ENCODE measurements at places on chromosomes 7 and 10. TPM values are rescaled to one million over a fixed set of nuclear protein-coding genes. Genes with fewer than 3 reads are reported as not detected.

C7orf33 gene
- not detected for total RNA-seq

MPP7 gene
- 13.1 TPM for total RNA-seq

SEMA3D gene
- total RNA-seq: 1.6 TPM

AKR1D1 gene
- total RNA-seq: not detected

PPP1R17 gene
- not detected for total RNA-seq

SEC61A2 gene
- total RNA-seq: 10.2 TPM

UCMA gene
- total RNA-seq: not detected

DNA sequence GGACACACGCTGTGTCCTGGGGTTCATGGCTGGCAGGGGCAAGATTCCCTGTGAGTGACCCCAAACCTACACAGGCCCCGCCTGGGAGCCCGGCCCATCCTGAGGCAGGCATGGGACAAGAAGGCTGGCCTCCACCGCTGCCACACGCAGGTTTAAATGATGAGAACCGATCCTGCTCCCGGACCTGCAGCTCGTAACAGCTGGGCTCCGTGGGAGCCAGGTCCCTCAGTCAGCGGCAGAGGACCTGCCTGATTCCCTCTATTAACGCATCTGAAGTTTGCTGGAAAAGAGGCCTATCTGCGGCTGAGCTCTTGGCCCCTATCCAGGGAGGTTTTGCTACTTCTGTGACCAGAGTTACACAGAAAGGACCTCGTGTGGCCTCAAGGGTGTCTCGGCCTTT, 112.3 kb downstream of the VIPR2 start:
- no peak for DNase-seq

DNA sequence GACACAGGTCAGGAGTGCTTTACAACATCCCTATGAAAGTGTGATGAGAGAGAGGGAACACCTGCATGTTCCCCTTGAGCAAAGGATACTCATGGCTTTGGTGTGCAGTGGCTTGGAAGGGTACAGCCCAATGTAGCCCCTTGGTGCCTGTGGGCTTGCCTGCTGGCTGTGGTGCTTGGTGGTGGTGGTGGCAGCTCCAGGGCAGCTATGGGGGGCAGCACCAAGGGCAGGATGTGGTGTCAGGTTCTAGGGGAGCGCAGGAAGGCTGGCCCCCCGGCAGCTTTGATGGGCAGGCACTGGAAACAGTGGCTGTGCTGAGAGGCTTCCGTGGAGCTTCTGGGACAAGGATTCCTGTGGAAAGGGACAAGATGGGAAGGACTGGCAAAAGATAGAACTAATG, 464.0 kb upstream of the ZMIZ1 start:
- no peak for DNase-seq

- no peak for DNase-seq
Observed at GRCh38 chr10:90935581-90936275, 14.8 kb upstream of the ANKRD1 start.

DNA sequence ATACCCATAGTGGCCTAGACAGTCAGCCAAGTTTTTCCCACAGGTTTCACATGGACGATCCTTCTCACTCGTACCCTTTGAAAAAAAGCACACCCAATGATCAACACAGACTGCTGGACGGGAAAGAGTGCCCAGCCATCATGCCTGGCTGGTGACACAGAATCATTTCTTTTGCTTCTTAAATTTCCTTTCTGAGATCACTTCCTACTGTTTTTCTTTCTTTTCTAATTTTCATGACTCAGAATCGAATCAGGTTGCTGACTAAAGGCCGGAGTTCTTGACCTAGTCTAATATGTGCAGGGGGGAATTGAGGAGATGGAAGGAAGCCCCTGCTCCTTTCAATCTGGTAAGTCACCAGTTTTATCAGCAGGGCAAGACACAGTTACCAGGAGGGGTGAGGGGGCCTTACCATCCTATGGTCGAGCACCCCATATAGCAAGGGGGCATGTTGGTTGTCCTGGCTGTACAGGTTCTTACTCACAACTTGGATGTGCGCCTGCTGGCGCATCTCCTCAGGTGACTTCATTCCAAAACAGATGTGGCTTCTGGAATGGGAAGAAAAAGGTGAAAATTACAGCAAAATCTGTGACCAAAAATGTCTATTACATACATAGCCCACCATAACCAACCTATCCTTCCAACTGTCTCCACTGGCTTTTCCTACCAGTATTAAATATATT, 3.5 kb downstream of the POLR3A start:
- DNase-seq: no peak

- DNase-seq: no peak
Observed at GRCh38 chr10:58475322-58476277, 37.1 kb upstream of the BICC1 start.

- no peak for DNase-seq
Observed at GRCh38 chr10:49632406-49633317, 18.8 kb downstream of the CHAT start.

DNA sequence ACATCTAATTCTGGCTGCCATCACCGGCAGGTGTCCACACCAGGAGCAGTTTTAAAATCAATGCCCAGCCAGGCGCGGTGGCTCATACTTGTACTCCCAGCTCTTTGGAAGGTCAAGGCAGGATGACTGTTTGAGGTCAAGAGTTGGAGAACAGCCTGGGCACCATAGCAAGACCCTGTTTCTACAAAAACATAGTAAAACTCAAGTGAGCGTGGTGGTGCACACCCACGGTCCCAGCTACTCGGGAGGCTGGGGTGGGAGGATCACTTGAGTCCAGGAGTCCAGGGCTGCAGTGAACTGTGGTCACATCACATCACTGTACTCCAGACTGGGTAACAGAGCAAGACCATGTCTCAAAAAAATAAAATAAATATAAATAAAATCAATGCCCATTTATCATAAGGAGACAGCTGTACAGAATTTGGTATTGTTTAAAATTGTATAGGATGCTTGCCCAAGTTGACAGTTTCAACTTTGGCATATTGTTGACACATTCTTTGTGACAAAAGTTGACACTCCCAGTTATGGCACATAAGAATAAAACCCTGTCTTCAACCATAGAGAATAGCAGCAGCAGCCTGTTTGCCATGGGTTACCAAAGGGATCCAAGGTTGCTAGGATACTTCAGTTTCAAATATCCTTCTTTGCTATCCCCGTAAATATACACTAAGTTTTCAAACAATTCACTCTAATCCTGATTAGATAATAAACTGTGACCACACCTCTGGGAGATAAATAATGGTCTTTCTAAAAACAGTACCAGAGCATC, 193.0 kb downstream of the FAM107B start:
- no peak for DNase-seq

DNA sequence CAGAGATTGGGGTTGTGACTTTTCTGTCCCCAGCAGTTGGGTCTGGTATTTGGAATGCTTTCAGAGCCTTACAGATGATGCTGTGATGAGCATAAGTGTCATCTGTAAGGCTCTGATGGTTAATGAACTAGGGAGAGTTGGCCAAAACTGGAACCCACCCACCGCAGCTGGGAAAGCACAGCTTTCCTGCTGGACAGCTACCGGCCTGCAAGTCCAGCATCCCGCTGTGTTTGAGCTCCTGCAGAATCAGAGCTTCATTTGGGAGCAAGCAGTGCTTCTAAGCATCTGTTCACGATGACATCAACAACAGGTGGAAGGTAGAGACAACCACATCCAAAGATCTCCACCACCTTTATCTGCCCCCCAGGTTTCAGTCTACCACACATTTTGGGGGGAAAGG, 11.7 kb downstream of the UCN3 start:
- no peak for DNase-seq

DNA sequence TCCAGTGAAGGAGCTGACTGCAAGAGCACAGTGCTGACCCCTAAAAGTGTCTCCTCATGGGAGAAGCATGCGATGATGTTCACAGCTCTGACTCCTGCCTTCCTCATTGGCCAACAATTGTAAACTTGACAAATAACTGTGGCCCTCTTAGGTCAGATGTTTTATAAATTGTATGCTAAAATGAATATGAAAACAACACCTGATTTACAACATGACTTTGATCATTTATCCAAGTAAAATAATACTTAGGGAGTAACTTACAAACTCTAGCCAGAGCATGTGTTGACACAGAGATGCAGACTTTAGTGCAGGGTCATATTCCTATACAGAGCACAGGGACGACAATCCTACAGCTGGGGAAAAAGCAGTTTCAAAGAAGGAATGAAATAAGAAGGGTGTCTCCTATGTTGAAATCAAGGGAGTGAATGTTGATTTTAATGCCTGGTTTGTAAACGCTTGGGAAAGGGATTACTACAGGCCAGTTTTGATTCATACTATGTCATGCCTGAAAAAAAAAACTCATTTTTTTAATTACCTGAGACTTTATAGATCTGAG, 391.4 kb upstream of the AKR1E2 start:
- no peak for DNase-seq

DNA sequence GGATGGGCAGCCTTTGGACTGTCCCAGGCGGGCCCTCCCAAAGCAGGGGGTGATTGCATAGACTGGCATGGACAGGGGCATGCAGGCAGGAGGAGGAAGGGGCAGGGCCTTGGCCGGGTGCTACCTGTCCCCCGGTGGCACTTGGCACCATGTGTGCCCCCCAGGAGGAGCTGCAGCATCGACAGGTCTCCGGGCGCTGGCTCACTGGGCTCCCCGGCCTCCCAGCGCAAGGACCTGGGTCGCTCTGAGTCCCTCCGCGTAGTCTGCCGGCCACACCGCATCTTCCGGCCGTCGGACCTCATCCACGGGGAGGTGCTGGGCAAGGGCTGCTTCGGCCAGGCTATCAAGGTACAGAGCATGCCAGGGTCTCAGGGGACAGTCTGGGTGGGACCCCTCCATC, 23.2 kb downstream of the LIMK1 start:
- DNase-seq: no peak

- DNase-seq: peak; percentile 81
Observed at GRCh38 chr7:137081321-137082093, 213.1 kb downstream of the CHRM2 start.

DNA sequence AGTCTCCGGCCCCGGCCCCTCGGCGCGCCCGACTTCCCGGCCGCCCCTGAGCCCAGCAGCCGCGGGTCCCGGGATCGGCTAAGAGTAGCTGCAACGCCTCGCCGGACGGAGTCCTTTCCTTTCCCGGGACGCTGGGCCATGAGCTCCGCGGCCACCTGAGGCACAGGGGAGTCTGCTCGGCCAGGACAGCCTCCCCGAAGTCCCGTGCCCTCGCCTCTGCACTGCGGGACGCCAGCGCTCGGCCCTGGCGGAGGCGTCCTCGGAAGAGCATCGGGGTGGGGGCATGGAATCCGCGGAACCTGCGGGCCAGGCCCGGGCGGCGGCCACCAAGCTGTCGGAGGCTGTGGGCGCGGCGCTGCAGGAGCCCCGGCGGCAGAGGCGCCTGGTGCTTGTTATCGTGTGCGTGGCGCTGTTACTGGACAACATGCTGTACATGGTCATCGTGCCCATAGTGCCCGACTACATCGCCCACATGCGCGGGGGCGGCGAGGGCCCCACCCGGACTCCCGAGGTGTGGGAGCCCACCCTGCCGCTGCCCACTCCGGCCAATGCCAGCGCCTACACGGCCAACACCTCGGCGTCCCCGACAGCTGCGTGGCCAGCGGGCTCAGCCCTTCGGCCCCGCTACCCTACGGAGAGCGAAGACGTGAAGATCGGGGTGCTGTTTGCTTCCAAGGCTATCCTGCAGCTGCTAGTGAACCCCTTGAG, 502 bp downstream of the SLC18A3 start:
- DNase-seq: no peak
